Left colon (tissue), 2 donors: ENCODE measurements at places on chromosomes 3 and 15. TPM values are rescaled to one million over a fixed set of nuclear protein-coding genes. Genes with fewer than 3 reads are reported as not detected.

DNA sequence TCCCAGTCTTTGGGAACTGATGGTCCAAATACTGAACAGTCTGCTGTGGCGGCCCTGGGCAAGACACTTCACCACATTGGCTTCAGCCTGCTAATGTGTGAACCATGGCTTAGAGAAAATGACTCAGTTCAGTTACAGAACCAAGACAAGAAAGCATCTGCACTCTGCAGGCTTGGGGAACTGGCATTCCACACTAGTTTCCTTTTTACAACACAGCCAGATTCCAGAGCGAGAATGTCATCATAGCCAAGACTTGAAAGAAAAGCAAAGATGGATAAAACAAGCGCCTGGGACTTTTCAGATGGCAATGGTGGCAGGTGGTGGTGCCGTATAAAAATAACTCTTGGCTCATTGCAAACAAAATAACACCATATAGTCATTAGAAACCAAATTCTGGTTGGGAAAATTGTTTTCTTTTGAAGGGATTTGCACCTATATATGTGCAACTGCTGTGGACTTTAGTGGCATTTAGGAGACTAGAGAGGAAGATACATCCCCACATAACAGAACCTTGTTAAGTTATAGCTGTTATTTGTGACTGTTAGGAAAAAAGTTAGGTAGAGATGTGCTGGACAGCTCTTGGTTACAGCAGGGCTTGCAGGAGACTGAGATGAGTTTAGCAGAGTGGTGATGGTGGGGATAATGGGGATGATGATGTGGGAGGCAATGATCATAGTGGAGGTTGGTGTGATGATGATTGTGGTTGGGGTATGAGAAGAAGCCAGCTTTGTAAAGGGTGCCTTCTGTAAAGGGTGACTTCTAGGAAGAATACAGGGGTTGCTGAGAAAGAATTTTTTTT, 273.6 kb downstream of the THRB start:
- DNase-seq: no peak

DNA sequence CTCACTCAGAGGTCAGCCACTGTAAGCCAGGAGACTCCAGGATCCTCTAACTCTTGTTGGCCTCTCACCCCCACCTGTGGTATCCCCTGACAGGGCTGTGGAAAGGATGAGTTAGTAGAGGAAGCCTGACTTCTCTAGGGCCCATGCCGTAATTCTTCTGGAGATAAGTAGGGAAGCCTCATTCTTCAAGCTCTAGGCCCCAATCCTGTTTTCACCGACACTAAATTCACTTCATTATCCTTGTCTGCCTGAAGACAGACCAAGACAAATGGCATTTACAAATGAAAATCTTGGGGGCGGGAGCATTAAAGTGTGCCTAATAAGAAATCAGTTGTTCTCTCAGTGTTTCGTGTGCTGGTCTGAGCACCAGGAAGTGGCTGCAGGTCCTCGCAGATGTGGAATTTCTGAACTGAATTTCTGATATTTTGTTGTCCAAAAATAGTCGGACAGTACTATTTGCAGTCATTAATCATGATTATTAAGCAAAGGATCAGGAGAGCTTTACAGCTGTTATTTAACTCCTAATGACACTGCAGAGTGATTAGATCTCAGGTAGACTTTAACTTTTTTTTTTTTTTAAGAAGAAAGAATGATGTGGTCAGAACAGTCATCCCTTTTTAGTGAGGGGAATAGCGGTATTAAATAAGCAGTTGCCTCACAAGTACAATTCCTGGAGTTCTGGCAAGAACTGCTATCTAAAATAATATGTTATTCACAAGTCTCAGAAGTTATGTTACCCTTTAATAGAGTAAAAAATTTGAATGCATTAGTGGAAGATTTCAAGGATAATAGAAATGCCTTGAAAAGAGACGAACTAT, 58.4 kb downstream of the RBMS3 start:
- DNase-seq: no peak

GRCh38 chr3:63654931-63655330, 2.5 kb downstream of the SNTN start:
- DNase-seq: no peak

DNA sequence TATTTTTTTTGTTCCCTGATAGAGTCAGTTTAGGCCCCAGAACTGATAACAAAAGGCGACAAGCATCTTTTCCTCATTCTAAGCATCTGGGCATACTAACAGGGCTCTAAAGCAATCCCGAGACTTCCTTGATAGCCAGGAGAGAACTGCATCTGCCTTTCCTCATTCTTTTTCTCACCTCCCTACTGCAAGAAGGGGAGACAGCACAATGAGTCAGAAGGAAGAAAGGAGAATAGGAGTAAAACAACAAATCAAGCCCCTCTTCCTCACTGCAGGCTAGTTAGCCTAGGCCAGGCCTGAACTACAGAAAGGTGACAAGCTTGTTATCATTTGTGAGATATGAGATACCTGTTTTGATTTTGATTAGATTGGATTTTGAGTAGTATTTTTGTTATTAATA, 97.9 kb downstream of the NAALADL2 start:
- no peak for DNase-seq

DNA sequence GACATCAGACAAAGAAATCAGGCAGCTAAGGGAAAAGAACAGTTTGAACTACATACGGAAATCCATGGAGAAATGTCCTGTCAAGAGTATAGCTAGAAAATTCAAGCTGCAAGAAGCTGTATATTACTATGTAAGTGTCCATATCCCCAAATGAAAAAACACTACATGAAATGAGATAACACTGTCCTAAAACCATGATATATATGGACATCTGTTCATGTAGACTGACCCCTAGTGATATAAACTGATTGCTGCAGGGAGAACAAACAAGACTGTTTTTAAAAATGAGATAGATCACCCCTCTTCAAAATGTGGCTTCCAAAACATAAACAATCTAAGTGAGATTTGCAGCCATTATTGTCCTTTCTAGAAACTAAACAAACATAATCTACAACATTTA, 985.6 kb downstream of the EPHA3 start:
- DNase-seq: no peak

DNA sequence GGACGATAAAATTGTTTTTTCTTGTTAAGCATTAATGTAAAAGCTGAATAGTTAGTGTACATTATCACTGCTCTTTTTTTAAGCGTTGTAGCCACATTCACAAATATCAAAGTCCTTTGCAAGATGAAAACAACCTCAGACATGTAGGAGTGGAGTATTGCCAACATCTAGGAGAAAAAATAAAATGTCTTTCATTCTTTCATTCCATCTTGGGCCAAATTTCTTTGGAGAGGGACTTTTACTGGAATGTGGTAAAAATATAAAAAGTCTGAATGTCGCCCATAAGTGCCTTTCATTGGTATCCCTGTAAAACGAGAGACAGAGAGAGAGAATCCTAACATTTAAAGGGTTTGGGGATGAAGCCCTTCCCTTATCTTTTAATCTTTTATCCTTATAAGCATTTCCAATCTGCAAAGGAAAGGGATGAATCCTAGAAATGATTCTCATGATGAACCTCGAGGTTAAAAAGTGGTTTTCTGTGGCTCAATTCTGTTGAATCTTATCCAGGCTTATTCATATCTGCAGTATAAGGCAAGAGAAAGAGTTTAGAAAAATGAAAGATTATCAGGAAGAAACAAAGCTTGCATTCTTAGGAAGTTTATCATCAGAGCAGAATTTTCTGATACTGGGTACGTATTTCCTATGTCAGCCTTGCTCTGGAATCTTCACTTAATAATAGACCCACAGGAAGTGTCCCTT, 1031.7 kb downstream of the MCTP2 start:
- no peak for DNase-seq

- no peak for DNase-seq
Observed at GRCh38 chr15:75197062-75197630, 4.5 kb upstream of the C15orf39 start.

The KLF15 gene
- 1.6 TPM for total RNA-seq
